Esophagus squamous epithelium (tissue), 5 donors: ENCODE measurements at places on chromosomes 16 and 17.

GRCh38 chr16:86355951-86356350 is 154.4 kb upstream of the FOXF1 start:
- no peak for DNase-seq

DNA sequence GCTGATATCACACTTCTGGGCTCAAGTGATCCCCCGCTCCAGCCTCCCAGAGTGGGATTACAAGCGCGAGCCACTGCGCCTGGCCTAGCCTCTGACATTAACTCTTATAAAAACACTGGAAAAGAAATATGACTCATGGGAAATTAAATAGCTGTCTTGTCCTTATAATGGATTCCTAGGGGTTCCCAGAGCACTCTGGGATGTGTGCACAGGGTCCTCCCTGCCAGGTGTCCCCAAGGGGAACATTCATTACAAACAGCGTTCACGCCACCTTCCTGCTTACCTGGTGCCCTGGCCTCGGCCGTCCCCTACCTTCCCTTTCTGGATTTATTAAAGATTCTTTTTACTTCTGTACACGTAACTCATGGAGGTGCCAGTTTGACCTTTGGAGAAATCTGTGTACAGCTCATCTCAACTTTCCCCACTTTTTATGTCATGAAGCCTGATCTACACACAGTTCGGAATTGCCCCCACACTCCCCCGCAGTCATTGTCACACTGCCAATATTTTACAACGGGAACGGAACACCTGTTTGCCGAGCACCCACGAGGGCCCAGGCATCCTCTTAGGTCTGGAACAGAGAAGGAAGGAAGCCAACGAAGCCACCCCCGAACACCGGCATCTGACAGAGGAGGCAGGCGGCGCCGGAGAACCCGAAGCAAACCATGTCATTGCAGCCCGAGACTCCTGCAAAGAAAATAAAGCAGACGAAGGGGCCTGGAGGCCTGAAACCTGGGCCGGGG is 39.7 kb upstream of the MEAK7 start:
- DNase-seq: no peak

DNA sequence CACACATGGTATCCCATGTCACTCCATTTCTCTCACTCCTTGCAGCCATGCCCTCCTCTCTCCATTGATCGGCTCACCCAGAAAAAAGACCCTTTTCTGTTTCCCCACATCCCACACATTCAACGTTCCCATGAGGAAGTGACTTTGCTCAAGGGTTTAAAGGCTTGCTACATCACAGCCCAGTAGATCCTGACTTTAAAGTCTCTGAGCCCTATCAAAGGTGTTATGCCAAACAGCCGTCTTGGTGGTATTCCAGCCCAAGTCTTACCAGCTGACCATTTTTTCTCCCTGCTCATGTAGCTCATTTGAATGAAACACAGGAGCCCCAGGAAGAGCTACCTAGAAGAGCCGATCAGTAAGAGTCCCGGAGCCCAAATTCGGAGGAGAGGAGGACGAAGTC is 7.4 kb upstream of the TXNDC11 start:
- no peak for DNase-seq

GRCh38 chr16:88455610-88456355 is 2.7 kb downstream of the ZFPM1 start:
- DNase-seq: no peak

DNA sequence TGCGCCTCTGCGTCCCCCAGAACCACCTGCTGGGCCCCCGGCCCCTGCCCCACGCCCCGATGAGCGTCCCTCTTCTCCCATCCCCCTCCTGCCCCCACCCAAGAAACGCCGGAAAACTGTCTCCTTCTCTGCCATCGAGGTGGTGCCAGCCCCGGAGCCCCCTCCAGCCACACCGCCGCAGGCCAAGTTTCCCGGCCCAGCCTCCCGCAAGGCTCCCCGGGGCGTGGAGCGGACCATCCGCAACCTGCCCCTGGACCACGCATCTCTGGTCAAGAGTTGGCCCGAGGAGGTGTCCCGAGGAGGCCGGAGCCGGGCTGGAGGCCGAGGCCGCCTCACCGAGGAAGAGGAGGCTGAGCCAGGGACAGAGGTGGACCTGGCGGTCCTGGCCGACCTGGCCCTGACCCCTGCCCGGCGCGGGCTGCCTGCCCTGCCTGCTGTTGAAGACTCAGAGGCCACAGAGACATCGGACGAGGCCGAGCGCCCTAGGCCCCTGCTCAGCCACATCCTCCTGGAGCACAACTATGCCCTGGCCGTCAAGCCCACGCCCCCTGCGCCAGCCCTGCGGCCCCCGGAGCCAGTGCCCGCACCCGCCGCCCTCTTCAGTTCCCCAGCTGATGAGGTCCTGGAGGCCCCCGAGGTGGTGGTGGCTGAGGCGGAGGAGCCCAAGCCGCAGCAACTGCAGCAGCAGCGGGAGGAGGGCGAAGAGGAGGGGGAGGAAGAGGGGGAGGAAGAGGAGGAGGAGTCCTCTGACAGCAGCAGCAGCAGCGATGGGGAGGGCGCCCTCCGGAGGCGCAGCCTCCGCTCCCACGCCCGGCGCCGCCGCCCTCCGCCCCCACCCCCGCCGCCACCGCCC is 5.6 kb upstream of the HSD3B7 start:
- no peak for DNase-seq

- DNase-seq: no peak
Measured at GRCh38 chr16:9136596-9136995, 45.2 kb downstream of the HAPSTR1 start.

GRCh38 chr17:7849751-7850504 is 4.9 kb upstream of the TMEM88 start:
- DNase-seq: no peak

GRCh38 chr17:17913695-17914332 is 58.4 kb downstream of the TOM1L2 start:
- no peak for DNase-seq

DNA sequence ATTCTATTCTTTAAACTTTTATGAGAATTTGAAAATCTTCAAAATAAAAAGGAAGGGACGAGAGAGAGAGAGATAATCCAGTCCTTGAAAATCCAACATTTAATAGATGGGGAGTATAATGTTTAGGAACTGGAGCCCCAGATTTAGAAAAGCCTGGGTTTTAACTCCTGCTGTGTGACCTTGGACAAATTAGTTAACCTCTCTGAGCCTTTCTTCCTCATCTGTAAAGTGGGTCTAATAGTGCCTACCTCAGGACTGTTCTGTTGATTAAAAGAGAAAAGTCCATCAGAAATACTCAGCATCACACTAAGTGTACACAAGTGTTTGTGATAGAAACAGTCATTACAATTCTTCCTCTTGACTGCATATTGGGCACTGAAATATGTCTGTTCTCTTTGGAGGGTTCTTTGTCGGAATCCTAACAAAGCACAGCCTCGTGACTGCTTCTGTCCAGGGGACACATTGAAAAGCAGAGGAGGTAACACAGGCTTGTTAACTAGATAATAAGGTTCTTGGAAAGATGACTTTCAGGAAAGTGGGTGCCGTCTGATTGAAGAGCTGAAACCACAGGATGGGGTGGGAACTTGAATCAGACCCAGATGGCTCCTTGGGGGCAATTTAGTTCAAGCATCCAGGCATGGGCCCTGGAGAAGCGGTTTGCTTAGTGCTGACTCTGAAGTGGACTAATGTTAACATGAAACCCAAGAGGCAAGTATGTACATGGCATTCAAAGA is 128.2 kb downstream of the CLEC16A start:
- DNase-seq: no peak

GRCh38 chr17:71828182-71828596 is 292.6 kb upstream of the SOX9 start:
- DNase-seq: no peak

DNA sequence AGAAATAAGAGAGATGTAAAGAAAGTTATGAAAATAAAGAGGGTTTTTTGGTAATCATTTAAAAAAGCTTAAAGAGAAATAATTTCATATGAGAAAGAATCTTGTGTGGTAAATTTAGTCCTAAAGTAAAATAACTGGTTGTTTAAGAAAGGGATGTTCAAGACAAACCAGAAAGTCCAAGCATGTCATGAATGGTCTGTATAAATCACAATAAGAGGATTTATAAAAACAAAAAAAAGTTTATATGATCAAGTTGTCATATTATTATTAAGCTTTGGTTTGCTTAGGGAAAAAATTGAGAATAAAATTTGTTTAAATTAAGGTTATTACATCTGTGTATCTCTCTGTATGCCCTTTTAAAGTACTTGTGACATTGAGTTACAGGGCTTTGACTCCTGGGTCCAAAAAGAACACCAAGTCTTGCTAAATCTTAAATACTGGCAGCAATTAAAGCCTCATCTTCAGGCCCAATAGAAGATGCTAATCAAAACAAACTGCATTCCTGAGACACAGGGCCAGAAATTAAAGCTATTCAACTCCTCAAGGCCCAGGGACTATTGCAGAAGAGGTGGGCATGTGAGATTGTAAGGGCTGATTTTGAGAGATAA is 15.6 kb upstream of the TRIM25 start:
- no peak for DNase-seq

DNA sequence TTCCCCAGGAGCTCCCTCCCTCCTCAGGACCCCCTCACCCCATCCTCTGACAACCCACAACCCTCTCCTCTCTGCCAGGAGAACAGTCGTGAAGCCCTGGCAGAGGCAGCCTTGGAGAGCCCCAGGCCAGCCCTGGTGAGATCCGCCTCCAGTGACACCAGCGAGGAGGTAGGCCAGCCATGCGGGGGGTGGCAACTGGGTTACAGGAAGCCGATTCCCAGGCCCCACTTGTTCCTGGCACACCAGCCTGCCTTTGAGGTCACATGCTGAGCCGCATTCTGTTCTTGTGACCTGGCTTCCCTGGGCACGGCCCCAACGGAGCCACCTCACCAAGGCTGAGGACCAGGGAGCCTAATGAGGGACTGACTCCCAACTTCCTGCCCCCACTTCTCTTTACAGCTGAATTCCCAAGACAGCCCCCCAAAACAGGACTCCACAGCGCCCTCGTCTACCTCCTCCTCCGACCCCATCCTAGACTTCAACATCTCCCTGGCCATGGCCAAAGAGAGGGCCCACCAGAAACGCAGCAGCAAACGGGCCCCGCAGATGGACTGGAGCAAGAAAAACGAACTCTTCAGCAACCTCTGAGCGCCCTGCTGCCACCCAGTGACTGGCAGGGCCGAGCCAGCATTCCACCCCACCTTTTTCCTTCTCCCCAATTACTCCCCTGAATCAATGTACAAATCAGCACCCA is 7.9 kb downstream of the NAT9 start:
- no peak for DNase-seq

DNA sequence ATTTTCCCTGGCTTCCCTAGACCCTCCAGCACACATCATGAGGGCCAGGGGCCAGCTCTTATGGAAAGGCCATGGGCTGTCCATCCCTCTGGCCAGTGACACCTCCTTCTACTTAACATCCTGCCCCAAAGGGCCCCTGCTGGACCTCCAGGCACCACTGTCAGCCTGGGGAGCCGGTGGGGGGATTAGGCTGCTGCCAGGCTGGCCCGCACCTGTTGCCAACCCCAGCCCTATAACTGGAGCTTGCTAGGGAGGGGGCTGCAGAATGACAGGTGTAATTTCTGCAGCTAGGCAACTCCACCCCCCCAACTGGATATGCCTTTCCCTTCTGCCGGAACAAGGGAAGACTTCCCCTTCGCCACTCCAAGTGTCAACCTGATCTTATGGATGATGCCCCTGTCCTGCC is 12.5 kb downstream of the RARA start:
- no peak for DNase-seq

DNA sequence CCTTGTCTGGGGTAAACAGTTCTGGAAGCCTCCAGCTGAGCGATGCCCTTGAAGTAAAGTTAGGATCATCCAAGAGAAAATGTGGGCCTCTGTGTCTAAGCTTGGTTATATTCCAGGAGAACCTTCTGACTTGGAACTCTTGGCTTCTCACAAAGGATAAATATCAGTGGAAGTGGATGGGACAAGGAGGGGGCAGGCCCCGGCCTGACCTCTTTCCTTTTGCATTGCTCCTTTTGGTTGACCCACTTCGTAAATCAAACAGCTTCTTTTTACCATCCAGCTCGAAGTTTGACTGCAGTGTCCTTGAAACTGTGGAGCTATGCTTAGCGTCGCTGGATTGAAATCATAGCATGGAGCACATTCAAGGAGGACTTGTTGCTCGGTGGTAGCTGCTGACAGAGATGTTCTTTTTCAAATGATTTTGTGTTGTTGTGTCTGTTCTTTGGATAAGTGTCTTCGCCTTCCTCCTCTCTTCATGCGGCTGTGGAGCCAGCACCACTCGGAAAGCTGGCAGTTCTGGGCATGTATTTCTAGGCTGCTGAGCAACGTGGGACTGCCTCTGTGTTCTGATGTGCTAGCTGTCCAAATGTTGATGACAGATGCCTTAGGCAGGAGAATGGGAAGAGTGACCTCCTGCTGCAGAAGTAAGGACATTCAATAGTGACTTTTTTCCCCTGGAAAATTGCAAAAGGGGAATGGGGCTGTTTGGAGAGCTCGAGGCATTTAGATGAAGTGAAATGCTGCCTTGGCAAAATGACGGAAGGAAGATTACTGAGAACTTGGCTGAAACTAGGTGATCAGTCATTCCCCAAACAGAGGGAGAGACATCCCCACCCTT is 4.5 kb downstream of the MINK1 start:
- DNase-seq: no peak

DNA sequence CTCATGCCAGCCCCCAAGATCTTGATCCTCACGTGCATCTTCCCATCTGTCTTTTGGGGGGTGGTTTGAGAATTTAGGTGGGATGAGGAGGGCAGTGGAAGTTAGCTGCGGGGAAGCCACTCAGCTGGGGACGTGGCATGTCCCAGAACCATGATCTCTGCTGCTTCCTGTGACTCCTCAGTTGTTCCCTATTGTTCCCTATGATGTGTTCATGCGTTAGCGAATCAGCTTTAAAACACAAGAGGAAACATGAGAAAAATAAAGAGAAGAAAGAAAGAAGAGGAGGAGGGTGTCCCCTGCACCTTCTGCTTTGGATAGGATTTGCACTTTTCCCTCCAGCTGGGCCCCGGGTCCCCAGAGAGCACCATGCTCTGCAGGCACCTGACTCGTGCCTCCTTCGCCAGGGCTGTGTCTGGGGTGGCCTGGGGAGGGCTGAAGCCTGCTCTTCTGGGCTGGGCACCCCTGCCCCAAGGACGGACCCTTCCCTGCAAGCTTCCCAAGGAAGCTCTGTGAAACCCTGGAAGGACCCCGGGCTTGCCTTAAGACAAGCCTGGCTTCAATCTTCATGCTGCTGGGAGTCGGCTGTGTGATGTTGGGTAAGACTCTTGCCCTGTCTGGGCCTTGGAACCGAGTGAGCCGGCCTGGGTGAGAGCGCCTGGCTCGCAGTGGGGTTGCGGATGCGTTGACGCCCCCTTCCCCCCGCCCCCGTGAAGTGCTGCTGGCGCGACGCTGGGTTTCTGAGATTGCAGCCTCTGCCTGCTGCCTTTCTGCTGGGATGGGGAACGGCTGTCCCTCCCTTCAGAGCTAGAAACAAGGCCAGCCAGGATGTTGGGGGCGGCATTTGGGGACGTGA is 62.8 kb upstream of the CIBAR2 start:
- no peak for DNase-seq

DNA sequence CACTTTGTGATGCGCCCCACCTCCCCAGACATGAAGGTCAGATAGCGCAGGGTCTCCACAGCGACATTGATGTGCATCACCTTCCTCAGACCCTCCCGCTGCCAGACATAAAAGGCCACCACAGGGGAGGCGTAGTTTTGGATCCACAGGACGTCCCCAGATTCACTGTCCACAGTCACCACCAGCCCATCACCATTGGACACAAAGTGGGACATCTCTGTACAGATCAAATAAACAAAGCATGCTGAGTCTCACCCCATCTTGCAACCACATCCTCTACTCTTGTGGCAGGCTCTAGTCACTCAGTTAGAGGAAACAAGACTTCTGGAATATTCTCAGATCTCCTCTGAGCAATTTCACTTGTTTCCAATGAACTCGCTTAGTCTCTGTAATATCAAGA is 46.3 kb upstream of the ICAM2 start:
- no peak for DNase-seq
